ENCODE measurements at places on chromosomes 1 and 21.

DNA sequence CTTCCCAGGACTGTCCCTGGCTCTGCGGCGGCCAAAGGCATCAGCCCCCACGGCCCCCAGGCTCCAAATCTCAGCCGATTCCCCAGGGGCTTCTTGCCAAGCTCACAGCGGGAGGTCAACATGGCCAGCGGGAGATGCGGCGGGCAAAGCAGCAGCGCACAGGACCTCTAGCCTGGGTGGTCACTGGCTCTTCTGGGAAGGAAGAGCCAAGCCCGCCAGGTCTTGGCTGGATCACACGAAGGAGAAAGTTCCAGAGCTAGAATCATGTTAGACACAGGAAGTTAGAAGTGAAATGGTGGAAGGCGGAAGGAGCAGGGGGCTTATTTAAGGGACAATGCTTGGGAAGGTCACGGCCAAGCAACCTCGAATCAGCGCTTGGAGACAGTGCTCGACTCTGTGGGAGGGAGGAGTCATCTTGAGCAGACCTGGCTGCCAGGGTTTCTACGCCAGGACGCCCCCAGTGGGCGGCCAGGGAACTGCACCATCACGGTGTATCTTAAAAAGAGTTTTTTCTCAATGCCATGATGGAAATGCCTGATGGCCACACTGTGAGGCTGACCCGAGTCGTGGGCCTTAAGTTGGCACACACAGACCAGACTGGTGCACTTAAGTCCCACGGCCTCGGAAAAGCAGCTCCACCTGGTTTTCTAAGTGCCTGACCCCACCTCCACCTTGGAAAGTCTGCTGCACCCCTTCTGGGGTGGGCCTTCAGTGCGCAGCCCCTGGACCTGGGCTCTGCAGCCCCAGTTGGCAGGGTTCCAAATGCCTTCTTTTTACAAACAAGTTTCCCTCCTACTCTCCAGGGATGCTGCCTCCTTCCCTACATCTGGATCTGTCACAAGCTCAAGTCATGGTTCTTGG, 29.3 kb downstream of the SLC66A1 start:
- DNase-seq = peak; percentile 38
- H3K4me1 ChIP-seq = no peaks in the 10 kb centered on the region
- peaks cover 68% of the 10 kb centered on the region for H3K36me3 ChIP-seq

DNA sequence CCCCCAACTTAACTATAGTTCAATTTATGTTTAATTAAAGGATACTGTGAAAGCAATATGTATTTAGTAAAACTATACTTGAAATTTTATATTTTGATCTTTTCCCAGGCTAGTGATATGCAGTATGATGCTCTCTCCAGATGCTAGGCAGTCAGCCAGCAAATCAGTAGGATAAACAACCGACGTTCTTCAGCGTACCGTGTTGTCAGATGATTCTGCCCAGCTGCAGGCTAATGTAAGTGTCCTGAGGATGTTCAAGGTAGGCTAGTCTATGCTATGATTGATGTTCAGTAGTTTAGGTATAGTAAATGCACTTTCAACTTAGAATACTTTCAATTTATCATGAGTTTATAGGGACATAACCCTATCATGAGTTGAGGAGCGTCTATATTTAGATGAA, 762.6 kb downstream of the MRPL39 start:
- H3K27me3 ChIP-seq = no peaks in the 10 kb centered on the region
- H3K4me3 ChIP-seq = no peak overlapping the region
- no peak for DNase-seq
- H3K36me3 ChIP-seq = no peaks in the 10 kb centered on the region
- no peak overlapping the region for H3K27ac ChIP-seq

DNA sequence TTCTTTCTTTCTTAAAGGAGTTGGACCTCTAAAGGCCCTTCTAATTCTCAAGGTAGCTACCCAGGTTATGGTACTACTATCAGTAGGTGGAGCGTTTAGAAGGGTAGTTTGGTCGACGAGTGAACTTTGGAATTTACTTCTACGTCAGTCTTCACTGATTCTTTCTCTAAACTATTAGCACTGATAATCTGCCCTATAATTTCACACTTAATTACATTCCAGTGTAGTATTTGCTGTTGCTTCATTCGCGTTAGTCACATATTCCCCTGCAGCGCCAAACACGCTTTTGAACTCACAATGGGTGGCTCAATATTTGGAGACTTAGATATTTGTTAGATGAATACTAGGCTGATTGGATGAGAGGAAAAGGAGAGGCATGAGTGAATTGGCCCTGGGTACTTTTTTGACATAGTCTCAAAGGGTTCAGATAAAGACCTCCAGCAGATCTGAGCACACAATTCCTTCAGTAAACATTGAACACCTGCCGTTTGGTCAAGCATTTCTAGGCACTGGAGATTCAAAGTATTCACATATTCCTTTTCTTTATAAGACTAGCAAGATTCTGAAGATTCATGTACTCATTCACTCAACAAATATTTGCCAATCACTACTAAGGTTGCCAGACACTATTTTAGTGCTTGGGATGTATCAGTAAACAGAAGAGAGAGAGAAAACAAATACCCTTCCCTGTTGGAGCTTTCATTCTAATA, 929 bp upstream of the FOXJ3 start:
- H3K27ac ChIP-seq = peak overlapping the region; percentile 93
- H3K36me3 ChIP-seq = no peaks in the 10 kb centered on the region
- H3K27me3 ChIP-seq = no peaks in the 10 kb centered on the region
- peak overlapping the region; percentile 94 for H3K4me3 ChIP-seq
- no peak for DNase-seq

DNA sequence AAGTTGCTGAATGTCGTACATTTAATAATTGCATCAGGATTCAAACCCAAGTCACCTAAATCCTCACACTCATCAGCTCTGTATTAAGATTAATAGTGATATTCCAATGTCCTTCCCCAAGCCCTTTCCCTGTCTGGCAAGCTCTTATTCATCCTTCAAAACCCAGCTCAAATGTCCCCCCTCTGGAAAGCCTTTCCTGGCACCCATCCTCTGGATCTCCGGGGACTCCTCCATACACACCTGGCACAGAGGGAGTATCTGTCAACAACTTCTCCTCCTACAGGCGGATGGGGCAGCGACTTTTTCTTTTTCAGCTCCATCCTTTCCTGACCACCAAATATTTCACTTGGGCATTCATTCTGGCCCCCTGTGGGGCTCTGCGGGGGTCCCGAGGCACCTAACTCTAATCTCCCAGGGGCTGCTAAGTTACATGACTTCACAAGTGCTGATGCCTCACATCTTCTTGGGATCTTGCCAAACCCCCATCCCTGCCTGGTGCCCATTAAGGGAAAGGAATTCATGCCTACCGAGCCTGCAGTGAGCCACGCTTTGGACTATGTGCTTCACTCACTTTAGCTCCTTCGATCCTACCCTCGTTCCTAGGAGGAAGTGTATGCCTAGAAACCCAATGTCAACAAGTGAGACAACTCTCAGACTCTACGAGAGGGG, 15.2 kb downstream of the TINAGL1 start:
- no peaks in the 10 kb centered on the region for H3K4me1 ChIP-seq
- no peaks in the 10 kb centered on the region for H3K36me3 ChIP-seq
- no peak overlapping the region for H3K27ac ChIP-seq
- no peaks in the 10 kb centered on the region for H3K27me3 ChIP-seq
- no peak overlapping the region for H3K4me3 ChIP-seq

- H3K4me1 ChIP-seq = no peaks in the 10 kb centered on the region
- H3K27ac ChIP-seq = no peak overlapping the region
- H3K4me3 ChIP-seq = no peak overlapping the region
- no peak for DNase-seq
- H3K36me3 ChIP-seq = no peaks in the 10 kb centered on the region
These were observed 7.5 kb downstream of the FHAD1 start for GRCh38 chr1:15254559-15254958.

- no peaks in the 10 kb centered on the region for H3K36me3 ChIP-seq
- no peak overlapping the region for H3K4me3 ChIP-seq
- H3K27ac ChIP-seq = no peak overlapping the region
These were observed 199.7 kb downstream of the CAMTA1 start for GRCh38 chr1:6984986-6985385.

DNA sequence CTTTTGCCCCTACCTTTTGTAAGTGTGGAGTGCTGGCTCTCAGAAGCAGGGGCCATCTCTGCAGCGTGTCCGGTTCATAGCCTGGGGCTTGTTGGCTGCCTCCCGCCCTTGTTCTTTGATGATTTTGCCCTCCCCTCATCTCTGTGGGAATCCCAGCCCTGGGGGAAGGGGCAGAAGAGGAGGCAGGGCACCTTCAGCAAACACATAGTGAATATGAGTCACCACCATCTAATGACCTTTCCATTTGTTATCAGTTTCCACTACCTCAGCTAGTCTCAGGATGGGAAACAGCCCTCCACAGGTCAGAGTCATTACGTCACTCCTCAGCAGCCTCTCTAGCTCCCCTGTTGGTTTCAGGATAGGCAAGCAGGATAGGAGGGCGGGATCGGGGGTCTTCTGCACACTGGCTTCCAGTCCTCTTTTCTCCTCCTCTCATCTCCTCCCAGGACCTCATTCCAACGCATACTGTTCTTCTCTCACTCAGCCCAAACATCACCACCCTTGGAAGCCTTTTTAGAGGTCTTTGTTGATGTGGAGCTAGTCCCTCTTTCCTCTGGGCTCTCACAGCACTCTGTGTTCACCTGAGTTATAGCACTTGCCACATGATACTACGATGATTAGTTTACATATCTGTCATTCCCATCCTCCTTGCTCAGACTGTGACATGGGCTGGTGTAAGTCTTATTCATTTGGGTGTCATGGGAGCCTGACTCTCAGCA, 15.8 kb downstream of the GADD45A start:
- H3K4me3 ChIP-seq = no peak overlapping the region
- no peaks in the 10 kb centered on the region for H3K4me1 ChIP-seq
- no peaks in the 10 kb centered on the region for H3K27me3 ChIP-seq
- no peak for DNase-seq
- H3K36me3 ChIP-seq = no peaks in the 10 kb centered on the region

DNA sequence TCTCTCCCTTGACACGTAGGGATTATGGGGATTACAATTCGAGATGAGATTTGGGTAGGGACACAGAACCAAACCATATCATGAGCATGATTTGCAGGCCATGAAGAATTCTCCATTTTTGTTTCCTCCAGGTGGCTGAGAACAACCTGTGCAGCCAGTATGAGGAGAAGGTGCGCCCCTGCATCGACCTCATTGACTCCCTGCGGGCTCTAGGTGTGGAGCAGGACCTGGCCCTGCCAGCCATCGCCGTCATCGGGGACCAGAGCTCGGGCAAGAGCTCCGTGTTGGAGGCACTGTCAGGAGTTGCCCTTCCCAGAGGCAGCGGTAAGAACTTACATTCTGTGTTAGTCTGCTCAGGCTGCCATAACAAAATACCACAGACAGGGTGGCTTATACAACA, 9.7 kb downstream of the MX1 start:
- H3K4me3 ChIP-seq = no peak overlapping the region
- H3K36me3 ChIP-seq = peaks cover 92% of the 10 kb centered on the region

DNA sequence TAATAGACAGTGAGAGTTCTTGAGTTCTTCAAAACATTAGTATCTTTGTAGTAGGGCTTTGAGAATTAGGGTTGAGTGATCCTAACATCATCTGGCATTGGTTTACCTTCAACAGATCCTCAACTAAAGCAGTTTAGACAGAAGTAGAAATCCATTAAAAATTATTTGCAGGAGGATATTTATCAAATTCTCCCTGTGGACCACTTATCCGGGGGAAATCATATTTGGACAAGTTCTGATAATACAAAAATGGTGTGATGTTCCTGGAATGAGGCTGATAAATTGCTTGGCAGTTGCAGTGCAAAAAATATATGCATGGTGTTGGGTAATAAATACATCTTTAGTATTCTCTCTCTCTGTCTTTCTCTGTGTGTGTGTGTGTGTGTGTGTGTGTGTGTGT, 115.1 kb upstream of the CHODL start:
- no peak for DNase-seq
- no peaks in the 10 kb centered on the region for H3K27me3 ChIP-seq
- no peak overlapping the region for H3K4me3 ChIP-seq
- no peak overlapping the region for H3K27ac ChIP-seq
- H3K4me1 ChIP-seq = no peaks in the 10 kb centered on the region
- H3K36me3 ChIP-seq = no peaks in the 10 kb centered on the region

DNA sequence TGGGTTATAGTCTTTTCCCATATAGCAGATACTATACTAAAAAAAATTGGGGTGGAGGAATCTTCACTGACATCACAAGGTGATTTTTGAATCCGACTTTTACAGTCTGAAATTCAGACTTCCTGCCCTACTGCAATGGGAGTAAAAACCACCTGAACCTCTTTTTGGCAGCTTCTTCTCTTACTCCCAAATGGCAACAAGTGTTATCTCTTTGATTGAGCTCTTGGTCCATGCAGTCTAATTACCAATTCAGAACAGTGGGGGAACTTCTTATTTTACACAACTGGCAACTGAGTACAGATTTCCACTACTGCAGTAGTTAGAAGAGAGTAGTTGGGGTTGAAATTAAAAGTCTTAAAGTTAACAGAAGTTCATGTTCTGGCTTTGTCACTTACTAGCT, 62.3 kb downstream of the MACF1 start:
- no peaks in the 10 kb centered on the region for H3K27me3 ChIP-seq
- peaks cover 47% of the 10 kb centered on the region for H3K4me1 ChIP-seq
- H3K27ac ChIP-seq = no peak overlapping the region
- DNase-seq = no peak

DNA sequence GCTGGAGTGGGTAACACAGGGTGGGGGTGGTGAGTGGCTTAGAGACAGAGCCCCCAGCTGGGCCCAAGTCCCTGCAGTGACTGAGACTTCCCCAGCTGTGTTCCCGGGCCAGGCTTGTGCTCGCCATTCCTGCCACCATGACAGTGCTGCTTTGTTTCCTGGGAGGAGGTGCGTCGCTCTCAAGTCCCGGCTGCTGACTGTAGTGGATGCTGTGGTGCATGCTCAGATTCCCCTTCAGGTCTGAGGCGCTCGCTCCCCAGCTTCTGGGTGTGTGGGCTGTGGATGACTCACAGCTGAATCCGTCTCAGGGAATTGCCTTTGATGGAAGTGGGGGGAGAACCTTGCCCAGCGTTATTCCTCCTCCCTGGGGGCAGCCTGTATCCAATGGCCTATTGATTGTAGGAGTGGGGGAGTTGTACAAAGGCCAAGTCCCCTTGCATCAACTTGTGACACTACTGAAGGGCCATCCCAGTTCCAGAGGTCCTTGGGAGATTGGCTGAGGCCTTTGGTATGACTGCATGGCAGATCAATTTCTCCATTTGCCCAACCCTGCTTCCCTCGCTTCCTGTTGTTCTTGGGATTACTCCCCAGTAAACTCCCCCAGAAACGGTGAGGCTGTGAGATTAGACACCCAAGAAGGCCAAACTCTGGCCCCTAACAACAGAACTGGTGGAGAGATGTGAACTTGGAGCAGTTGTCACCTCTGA, 17.8 kb upstream of the POU3F1 start:
- H3K4me3 ChIP-seq = no peak overlapping the region
- DNase-seq = no peak
- no peaks in the 10 kb centered on the region for H3K36me3 ChIP-seq
- no peak overlapping the region for H3K27ac ChIP-seq

GRCh38 chr1:158099185-158099584, 81.5 kb upstream of the CD1D start:
- no peaks in the 10 kb centered on the region for H3K4me1 ChIP-seq
- no peak overlapping the region for H3K4me3 ChIP-seq
- H3K27me3 ChIP-seq = no peaks in the 10 kb centered on the region
- DNase-seq = no peak

GRCh38 chr1:17460219-17460618, 20.7 kb upstream of the RCC2 start:
- H3K4me3 ChIP-seq = no peak overlapping the region
- H3K27ac ChIP-seq = no peak overlapping the region
- no peak for DNase-seq
- H3K36me3 ChIP-seq = no peaks in the 10 kb centered on the region

- no peaks in the 10 kb centered on the region for H3K36me3 ChIP-seq
- H3K4me3 ChIP-seq = no peak overlapping the region
- no peak for DNase-seq
These were observed 323.0 kb upstream of the USP25 start for GRCh38 chr21:15406791-15407190.

Measured in effector memory CD4-positive, alpha-beta T cell (primary cell).